ENCODE measurements at places on chromosomes 2 and 18.

- DNase-seq, result no peak
- no peak overlapping the region for H3K4me3 ChIP-seq
- H3K36me3 ChIP-seq, result no peaks in the 10 kb centered on the region
- H3K27ac ChIP-seq, result no peak overlapping the region
Measured at GRCh38 chr2:10369269-10370255, 66.9 kb downstream of the HPCAL1 start.

GRCh38 chr18:1488957-1489356 is 584.3 kb downstream of the ADCYAP1 start:
- DNase-seq, result no peak
- H3K4me1 ChIP-seq, result no peaks in the 10 kb centered on the region
- no peak overlapping the region for H3K27ac ChIP-seq
- no peaks in the 10 kb centered on the region for H3K36me3 ChIP-seq

GRCh38 chr18:64245126-64245861 is 96.4 kb upstream of the LINC00305 start:
- H3K4me1 ChIP-seq, result peaks cover 15% of the 10 kb centered on the region
- no peaks in the 10 kb centered on the region for H3K27me3 ChIP-seq
- no peaks in the 10 kb centered on the region for H3K36me3 ChIP-seq
- no peak overlapping the region for H3K4me3 ChIP-seq

DNA sequence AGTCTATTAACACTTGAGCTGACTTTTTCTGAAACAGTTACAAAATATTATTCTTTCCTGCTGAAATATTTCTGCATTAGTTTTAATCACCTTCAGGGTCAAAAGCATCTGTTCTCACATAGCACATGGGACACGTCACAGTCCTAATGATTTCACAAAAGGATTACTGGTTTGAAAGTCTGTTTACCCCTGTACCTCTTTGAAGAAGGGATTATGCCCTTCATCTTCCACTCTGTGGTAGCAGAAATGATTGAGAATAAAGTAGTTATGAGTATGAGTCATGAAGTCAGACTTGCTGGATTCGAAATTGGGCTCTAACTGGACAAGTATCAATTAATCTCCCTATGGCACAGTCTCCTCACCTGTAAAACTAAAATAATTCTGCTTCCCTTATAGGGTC is 121.2 kb downstream of the SATB2 start:
- no peaks in the 10 kb centered on the region for H3K4me1 ChIP-seq
- no peak for DNase-seq

- H3K4me1 ChIP-seq, result no peaks in the 10 kb centered on the region
- no peak overlapping the region for H3K27ac ChIP-seq
- no peaks in the 10 kb centered on the region for H3K36me3 ChIP-seq
- no peaks in the 10 kb centered on the region for H3K27me3 ChIP-seq
- no peak overlapping the region for H3K4me3 ChIP-seq
- no peak for DNase-seq
Measured at GRCh38 chr2:240875228-240876034, 6.8 kb downstream of the AGXT start.

DNA sequence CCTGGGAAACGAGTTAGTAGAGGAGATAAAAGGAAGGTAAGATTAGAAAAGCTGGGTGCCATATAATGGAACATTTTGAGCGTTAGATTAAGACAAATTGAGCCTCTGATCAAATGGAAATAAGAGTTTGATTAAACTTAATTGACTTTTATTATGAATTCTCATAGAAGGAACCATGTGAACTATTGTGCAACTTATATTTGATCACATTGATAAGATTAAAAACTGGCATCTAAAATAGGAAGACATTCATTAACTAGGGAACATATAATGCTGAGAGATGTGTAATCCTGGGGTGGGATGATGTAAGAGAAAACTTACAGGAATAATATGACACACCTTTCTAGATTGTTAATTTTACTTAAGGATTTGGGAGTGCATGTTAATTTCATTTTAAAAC is 22.5 kb downstream of the TBR1 start:
- H3K36me3 ChIP-seq, result no peaks in the 10 kb centered on the region
- H3K27ac ChIP-seq, result no peak overlapping the region
- no peak for DNase-seq
- H3K27me3 ChIP-seq, result peaks cover 42% of the 10 kb centered on the region

GRCh38 chr2:113357071-113357470 is 78.3 kb upstream of the PAX8 start:
- no peak for DNase-seq
- H3K4me3 ChIP-seq, result no peak overlapping the region
- no peaks in the 10 kb centered on the region for H3K27me3 ChIP-seq
- no peak overlapping the region for H3K27ac ChIP-seq
- no peaks in the 10 kb centered on the region for H3K36me3 ChIP-seq

- H3K27me3 ChIP-seq, result no peaks in the 10 kb centered on the region
- no peak overlapping the region for H3K27ac ChIP-seq
- H3K4me3 ChIP-seq, result no peak overlapping the region
- DNase-seq, result no peak
Measured at GRCh38 chr2:112643488-112643887, 2.3 kb upstream of the SLC20A1 start.

DNA sequence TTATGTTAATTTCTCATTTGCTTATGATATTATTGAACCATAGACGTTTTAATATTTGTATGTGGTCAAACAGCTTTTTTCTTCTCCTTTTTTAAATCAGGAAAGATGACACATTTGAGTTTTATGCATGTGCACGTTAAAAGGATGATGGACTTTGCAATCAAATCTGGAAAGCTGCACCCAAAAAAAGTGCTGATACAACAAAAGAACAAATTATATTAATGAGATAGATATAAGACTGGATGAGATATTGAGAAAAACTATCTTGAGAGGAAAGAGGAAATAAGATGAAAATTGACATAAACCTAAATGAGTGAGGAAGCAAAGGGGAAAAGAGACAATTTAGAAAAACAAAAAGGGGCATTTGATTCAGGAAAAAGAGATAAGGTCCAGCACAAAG is 96.4 kb upstream of the CBLN2 start:
- H3K27ac ChIP-seq, result no peak overlapping the region
- H3K4me3 ChIP-seq, result no peak overlapping the region
- H3K27me3 ChIP-seq, result no peaks in the 10 kb centered on the region
- DNase-seq, result no peak

GRCh38 chr2:171883275-171883893 is 10.7 kb downstream of the SLC25A12 start:
- H3K27me3 ChIP-seq, result no peaks in the 10 kb centered on the region
- peaks cover 5% of the 10 kb centered on the region for H3K36me3 ChIP-seq
- DNase-seq, result no peak
- H3K4me1 ChIP-seq, result peaks cover 10% of the 10 kb centered on the region
- no peak overlapping the region for H3K4me3 ChIP-seq
- no peak overlapping the region for H3K27ac ChIP-seq

DNA sequence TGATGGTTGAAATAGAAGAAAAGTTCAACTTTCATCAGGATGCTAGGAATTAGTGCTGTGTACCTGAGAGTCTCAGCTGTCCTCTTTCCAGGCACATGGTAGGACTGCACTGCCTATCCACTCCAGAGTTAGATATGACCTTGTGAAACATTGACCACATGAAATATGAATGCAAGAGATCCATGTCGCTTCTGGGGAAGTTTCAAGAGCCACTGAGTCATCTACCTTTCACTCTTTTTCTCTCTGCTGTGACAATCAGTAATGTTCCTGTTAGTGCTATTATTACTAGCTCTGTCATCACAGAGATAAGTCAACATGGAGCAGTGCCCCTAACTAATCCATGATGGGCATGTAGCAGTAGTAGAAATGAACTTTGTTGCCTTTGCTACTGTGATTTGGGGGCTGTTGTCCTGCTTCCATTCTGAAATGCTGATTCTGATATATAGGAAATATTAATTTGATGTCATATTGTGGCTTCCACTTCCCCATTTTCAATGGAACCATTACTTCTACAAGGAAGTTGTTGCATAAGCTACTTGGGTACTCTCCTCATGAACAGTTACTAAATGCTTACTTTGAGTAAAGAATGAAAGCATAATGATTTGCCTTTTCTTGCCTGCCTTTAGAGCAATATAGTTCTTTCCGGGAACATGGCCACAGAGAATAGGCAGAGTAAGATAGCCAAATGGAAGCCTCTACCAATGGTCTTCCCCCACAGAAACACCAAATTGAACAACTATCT is 192.8 kb upstream of the ZNF521 start:
- no peaks in the 10 kb centered on the region for H3K27me3 ChIP-seq
- DNase-seq, result no peak
- no peak overlapping the region for H3K4me3 ChIP-seq

DNA sequence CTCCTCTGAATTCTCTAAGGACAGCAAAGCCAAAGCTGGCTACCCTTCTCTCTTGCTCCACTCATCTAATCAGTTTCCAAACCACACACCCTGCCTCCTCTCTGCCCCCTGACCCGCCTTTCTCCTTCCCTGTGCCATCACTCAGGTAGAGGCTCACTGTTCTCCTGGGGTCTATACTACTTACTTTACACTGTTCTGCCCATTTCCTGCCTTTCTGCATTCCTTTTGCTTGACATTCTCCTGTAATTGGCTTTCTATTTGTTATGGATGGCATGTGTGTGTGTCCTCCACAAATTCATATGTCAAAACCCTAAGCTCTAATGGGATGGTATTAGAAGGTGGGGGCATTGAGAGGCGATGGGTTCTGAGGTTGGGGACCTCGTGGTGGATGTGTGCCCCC is 675.2 kb upstream of the ID2 start:
- no peaks in the 10 kb centered on the region for H3K36me3 ChIP-seq
- H3K27ac ChIP-seq, result no peak overlapping the region
- peaks cover 24% of the 10 kb centered on the region for H3K4me1 ChIP-seq

DNA sequence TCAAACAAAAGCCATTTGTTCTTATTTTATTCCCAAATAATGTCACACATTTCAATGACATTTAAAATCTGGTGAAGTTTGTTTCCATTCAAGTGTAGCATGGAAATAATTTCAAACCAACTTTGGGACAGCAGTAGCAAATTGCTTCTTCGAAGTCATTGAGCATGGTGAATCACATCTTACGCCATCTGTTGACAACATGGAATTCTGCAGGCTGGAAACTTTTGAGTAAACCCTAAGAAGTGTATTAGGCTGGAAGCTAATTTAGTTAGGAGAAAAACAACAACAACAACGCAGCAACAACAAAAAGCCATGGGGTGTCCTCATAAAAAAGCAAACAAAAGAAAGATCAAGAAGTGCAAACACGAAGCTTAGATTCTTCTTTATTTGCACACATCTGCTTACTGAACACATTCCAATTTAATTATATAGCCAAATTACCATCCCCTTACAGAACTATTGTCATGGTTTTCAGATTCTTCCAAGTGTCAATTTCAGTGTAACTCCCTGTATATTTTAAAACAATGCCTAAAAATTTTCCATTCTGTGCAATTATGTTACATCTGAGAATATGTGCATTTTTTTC is 659.0 kb upstream of the CDH7 start:
- no peak overlapping the region for H3K27ac ChIP-seq
- H3K27me3 ChIP-seq, result no peaks in the 10 kb centered on the region
- no peaks in the 10 kb centered on the region for H3K36me3 ChIP-seq
- DNase-seq, result no peak

DNA sequence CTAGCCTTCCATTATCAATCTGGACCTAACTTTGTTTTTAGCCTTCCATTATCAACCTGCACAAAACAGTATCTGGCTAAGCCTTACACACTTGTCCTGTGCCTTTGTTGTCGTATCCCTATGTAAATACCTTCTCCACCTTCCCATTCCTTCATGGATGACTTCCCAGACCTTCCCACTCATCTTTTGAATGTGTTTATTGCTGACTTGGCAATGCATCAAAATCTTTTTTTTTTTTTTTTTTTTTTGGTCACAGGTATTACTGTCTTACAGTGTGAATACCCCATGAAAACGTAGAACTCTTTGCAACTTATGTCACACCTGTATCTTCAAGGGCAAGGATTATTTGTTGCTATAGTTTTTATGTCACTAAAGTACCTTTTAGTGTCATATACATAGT is 25.7 kb downstream of the RPE start:
- no peak overlapping the region for H3K27ac ChIP-seq
- no peaks in the 10 kb centered on the region for H3K4me1 ChIP-seq
- H3K4me3 ChIP-seq, result no peak overlapping the region
- H3K27me3 ChIP-seq, result no peaks in the 10 kb centered on the region
- no peak for DNase-seq

DNA sequence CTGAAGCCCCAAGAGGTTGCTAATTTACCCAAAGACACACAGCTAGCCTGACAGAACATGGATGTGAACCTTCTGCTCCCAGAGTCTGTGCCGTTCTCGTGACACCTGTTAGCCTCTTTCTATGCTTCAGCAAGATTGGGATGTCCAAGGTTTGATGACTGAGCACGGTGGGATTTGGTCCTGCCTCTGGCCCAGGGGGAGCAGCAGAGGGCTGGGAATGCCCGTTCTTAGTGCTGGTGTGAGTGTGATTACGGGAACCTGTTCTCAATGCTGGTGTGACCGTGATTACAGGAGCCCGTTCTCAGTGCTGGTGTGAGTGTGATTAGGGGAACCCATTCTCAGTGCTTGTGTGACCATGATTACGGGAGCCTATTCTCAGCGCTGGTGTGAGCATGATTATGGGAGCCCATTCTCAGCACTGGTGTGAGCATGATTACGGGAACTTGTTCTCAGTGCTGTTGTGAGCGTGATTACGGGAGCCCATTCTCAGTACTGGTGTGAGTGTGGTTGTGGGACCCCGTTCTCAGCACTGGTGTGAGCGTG is 67.3 kb upstream of the SNTG2 start:
- no peak for DNase-seq
- H3K27ac ChIP-seq, result no peak overlapping the region
- H3K4me1 ChIP-seq, result no peaks in the 10 kb centered on the region
- no peak overlapping the region for H3K4me3 ChIP-seq

DNA sequence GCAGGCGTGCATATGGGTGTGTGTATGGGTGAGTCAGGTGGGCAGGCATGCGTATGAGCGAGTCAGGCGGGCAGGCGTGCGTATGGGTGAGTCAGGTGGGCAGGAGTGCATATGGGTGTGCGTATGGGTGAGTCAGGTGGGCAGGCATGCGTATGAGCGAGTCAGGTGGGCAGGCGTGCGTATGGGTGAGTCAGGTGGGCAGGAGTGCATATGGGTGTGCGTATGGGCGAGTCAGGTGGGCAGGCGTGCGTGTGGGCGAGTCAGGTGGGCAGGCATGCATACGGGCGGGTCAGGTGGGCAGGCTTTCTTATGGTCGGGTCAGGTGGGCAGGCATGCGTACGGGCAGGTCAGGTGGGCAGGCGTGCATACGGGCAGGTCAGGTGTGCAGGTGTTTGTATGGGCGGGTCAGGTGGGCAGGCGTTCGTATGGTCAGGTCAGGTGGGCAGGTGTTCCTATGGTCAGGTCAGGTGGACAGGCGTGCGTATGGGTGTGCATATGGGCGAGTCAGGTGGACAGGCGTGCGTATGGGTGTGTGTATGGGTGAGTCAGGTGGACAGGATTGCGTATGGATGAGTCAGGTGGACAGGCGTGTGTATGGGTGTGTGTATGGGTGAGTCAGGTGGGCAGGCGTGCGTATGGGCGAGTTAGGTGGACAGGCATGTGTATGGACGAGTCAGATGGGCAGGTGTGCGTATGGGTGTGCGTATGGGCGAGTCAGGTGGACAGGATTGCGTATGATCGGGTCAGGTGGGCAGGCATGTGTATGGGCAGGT is 28.7 kb upstream of the KLF11 start:
- H3K27ac ChIP-seq, result no peak overlapping the region
- H3K27me3 ChIP-seq, result no peaks in the 10 kb centered on the region
- no peak for DNase-seq
- H3K36me3 ChIP-seq, result no peaks in the 10 kb centered on the region

- H3K36me3 ChIP-seq, result peaks cover 89% of the 10 kb centered on the region
- no peaks in the 10 kb centered on the region for H3K4me1 ChIP-seq
- H3K27me3 ChIP-seq, result no peaks in the 10 kb centered on the region
- H3K27ac ChIP-seq, result no peak overlapping the region
Measured at GRCh38 chr2:8729939-8730338, 48.1 kb downstream of the ID2 start.

Measured in heart left ventricle (tissue), 16 donors.